ENCODE measurements at places on chromosomes 7 and 10.

GRCh38 chr7:89606511-89606910 is 547.8 kb upstream of the STEAP1 start:
- no peak for ATAC-seq

DNA sequence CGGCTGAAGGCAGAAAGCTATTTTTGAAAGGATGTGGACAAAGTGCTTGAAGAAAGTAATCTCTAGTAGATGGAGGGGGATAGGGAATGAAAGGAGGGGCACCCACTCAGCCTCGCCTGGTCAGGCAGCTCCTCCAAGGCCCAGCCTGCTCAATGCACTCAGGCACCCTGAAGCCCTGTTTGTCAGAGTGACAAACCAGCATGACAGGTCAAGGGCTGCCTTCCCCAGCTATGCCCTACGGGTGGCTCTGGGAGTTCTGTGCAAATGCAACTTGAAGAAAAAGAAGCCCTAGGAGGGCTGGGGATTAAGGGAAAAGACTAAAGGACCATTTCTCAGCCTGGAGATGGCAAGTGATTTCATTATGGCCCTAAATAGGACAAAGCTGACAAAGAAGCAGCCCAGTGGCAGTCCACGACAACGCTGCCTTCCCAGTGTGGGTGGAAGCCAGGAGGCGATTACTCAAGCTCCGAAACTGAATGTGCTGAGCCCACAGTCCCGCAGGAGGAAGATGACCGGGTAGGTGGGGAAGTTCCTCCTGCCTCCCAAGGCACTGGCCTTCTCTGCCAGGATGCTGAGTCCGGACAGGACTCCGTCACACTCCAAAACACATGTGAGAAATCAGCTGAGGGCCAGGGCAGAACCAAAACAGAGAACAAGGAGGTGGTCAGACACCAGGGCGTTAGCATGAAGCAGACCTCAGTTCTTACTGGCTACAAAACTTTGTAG is 16.3 kb downstream of the LIPA start:
- ATAC-seq: no peak

DNA sequence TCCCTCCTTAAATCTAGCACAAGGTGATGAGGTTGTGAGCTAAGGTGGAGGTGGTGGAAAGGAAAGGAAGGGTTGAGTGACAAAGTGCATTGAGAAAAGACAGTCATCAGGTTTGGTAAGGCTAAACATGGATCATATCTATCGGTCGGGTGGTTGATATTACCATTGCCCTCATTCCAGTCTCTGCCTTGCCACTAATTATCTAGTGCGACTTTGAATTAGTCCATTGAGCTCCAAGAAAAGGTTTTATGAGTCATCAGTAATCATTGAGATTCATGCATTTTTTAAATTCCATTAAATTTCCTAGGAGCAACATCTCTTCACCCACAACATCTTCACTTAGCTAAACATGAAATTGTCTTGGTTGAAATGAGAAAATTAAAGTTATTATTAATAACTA is 68.9 kb upstream of the FRMD4A start:
- ATAC-seq: no peak

- ATAC-seq: no peak
These were observed 4.8 kb upstream of the KNDC1 start for GRCh38 chr10:133154996-133155778.

DNA sequence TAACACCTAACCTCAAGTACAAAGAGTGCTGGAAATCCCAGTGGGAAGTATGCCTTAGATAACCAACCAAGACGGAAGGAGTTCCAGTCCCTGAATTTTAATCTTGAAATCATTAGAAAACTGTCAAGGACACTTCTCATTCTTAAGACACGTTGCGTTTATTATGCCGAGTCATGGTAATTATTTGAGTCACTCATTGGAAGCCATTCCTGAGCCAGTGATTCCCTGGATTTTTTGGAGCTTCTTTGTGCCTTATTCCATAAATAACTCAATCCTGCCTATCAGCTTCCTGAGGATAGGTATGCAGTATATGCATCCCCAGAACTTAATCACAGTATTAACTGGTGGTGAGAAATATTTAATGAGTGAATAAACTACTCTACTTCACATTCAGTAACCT is 77.4 kb downstream of the PPP1R17 start:
- ATAC-seq: no peak

GRCh38 chr10:2985729-2986232 is 81.6 kb upstream of the PFKP start:
- no peak for ATAC-seq

DNA sequence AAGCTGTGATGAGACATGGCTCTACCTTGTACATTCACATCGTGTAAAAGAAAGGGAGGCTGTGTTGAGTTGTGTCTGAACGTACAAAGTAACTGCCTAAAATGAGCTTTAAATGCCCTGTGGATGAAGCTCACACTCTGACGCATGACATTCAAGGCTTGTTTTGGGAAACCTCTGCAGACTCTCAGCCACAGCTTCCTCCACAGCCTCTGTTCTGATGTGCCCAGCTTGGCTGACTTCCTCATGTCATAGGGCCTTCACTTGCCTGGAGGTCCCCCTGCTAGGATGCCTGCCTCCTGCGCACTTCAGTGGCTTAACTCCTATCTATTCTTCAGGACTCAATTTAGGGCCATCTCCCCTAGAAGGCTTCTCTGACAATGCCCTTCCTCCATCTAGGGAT is 230.0 kb upstream of the HABP2 start:
- no peak for ATAC-seq

DNA sequence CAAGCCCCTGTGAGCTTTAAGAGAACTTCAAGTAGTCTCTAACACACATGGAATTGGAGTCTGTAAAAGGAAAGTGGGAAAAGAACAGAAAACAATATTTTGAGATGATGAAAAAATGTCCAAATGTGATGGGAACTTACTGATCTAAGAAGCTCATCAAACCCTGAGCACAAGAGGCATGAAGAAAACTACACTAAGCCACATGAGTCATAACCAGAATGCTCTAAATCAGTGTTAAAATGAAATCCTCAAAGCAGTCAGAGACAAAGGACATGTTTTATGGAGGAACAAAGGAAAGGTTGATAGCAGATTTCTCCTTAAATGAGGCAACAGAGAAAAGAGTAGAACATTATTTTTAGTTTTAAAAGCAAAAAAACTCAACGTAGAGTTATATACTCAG is 37.2 kb downstream of the ZNF33A start:
- ATAC-seq: no peak

GRCh38 chr7:38872202-38872601 is 36.8 kb downstream of the VPS41 start:
- no peak for ATAC-seq

DNA sequence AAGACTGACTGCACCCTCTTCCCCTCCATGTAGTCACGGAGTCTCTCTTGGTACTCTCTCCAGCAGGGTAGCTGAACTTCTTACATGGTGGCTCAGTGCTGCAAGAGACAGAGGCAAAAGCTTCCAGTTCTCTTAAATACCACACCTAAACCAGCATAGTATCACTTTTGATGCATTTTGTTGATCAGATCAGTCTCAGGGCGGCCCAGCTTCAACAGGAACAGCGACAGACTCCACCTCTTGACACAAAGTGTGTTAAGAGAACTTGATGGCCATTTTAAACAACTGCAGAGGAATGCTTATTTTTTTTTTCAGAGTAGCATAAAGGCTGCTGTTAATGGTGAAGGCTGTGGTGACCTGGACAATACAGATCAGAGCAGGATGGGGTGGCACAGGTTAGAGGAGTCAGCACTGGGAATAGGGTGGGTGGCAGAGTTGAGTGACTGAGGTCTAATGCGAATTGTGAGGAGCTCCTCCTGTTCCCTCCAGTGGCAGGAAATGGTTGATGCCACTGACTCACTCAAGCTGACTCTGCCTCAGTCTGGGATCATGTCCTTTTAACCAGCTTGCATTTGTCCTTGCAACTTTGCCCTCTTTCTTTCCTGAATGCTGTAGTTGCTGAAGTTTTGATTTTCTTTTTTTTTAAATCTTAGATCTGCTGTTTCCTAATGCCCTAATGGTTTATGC is 17.3 kb downstream of the MGAM start:
- no peak for ATAC-seq

- no peak for ATAC-seq
These were observed 22.2 kb downstream of the GLUD1 start for GRCh38 chr10:87072449-87072848.
